ENCODE measurements at places on chromosomes 6 and 20.

- no peak for DNase-seq
Measured at GRCh38 chr6:134094441-134094840, 42.0 kb upstream of the SLC2A12 start.

DNA sequence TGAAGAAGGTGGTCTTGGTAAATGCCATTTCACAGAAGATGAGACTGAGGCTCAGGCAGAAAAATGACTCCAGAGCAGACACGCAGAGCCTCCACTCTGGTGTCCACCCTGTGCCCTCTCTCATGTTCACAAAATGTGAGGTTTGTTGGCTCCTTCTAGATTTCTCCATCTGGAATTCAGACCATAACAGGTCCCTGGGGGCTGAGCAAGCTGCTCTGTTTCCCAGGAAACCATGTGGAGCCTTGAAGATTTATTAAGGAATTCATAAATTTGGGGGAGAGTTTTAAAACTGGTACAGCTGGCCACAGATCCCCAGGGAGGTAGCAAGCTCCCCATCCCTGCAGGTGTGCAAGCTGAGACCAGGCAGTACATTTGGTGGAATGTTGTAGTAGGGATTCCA is 38.8 kb upstream of the SIRPA start:
- no peak for DNase-seq

- DNase-seq, result no peak
Measured at GRCh38 chr6:145224450-145224849, 510.9 kb downstream of the EPM2A start.

GRCh38 chr6:13563009-13563408 is 11.4 kb upstream of the SIRT5 start:
- DNase-seq, result no peak

- DNase-seq, result no peak
Measured at GRCh38 chr6:165204807-165205545, 104.4 kb downstream of the C6orf118 start.

GRCh38 chr6:139855671-139856311 is 481.3 kb upstream of the CITED2 start:
- no peak for DNase-seq

GRCh38 chr6:494394-494793 is 102.8 kb downstream of the IRF4 start:
- peak; percentile 75 for DNase-seq

DNA sequence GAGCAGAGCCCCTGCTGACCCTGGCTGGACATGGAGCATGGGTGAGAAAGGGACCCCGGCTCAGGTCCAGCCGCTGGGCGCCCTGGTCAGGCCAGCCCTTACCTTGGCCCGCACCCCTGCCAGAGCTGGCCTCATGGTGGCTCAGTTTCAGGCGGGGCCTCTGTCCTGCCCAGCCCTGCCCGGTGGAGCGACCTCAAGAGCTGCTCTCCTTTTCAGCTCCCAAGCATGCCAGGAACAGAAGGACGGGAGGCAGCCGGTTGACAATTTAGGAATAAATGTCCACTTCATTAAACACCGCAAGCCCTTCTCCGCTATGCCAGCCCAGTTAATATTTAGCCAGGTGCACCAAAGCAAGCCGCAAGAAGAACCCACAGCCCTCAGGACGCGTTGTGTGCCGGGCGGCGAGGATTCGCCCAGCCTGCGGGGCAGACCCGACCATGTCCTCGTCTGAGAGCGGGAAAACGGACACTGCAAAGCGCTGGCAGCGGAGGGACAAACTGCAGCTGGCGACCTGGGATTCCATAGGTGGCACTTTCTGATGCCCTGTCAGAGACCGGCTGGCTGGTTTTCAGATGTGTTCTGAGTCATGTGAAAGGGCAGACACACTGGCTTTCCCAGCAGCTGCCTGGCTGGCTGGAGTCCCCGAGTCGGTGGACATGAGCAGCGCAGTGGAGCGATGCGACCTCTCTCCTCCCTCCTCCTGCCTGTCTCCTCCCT is 221.9 kb downstream of the TTLL2 start:
- no peak for DNase-seq

DNA sequence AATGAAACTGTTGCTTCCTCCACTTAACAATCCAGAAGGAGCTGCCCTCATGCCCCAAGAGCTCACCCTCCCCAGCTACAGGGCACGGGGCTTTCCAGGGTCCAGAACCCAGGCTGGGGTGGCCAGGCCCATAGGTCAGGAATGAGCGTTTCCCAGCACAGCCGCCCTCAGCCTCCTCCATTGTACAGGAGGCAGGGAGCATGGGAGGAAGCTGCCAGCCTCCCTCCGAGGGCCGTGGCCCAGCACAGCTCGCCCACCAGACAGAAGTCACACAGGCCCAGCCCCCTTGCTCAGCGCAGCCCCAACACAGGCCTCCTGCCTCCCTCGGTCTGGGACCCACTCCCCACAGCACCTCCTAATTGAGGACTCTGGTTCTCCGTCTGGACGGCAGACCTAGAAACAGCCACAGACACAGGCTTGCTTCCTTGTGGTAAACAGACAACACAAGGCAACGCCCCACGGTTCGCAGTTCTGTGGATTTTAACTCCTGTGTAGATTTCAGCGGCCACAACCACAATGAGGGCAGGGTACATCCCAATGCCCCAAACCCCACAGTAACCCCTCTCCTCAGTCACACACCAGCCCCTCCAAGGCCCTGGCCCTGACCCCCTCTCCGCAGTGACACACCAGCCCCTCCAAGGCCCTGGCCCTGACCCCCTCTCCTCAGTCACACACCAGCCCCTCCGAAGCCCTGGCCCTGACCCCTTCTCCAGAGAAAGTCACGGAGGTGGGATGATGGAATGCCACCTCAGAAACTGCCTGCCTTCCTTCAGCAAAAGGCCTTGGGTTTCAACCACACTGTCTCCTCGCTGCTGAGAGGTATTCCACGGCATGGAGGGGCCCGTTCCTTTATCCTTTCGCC is 173.5 kb downstream of the DLL1 start:
- peak; percentile 51 for DNase-seq

- peak; percentile 85 for DNase-seq
Measured at GRCh38 chr6:36912586-36912985, 26.8 kb downstream of the C6orf89 start.
